Upper lobe of left lung (tissue), 6 donors: ENCODE measurements at places on chromosomes 5 and 9.

- DNase-seq, result no peak
These were observed 32.9 kb downstream of the FRMD3 start for GRCh38 chr9:83505282-83505681.

- peak; percentile 59 for DNase-seq
These were observed at the start of gene PCDHGA11 for GRCh38 chr5:141420855-141421488. TSS of gene PCDHGA11 (plus strand) at chr5:141421051. CDS start at chr5:141421228, 177 bp downstream.

DNA sequence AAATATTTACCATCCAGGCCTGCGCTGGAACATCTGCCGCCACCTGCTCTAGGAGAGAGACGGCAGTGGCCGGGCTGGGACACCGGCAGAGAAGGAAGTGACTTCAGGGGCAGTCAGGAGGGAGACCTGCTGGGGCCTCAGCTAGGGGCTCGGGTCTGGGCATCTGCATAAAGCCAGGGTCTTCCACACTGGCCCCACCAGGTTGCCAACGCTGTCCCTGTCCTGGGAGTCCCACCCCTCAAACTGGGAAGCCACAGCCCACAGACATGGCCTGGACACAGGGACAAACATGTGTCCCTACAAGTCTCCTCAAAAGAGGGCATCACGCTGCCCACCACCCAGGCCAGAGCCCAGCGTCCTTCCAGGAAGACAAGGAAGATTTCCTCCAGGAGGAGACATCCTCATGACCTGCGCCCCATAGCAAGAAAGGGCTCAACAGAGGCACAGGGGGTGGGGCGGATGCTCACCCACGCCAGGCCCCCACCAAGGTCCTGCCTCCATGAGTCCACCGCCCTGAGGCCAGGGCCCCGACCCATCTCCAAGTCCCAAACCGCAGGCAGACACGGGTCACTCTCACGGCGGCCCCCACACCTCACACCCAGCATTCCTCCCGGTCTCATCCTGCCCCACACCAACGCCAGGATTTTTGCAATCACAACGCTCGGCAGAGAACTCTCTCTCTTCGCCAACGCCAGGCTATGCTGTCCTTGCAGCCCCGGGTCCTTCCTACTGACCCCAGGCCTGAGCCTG lies 9.0 kb downstream of the VAV2 start:
- no peak for DNase-seq

- DNase-seq, result no peak
These were observed 19.9 kb downstream of the GOLM1 start for GRCh38 chr9:86079421-86079831.

GRCh38 chr9:26811106-26811505 lies 81.5 kb downstream of the CAAP1 start:
- DNase-seq, result no peak

GRCh38 chr9:87443461-87443860 lies 54.2 kb upstream of the DAPK1 start:
- no peak for DNase-seq
